Thoracic aorta (tissue), 2 donors: ENCODE measurements at places on chromosomes 3 and 15.

DNA sequence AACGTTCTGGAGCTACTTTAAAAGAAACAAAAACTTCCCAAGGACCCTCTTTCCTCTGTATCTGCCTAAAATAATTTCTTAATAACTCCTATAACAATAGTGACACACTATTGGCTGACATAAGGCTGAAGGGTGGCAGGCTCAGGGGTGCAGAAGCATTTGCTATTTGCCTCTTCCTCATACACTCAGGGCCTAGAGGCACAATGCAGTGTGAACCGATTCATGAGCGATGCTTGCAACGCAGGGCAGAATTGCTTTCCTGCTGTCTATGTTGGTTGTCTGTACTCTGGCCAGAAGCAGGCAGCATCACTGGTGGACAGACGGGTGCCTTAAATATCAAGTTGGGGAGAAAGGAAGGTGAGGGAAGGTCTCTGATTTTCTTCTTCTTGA, 157.4 kb downstream of the AGBL1 start:
- DNase-seq: no peak

GRCh38 chr3:12479919-12480427, 4.3 kb upstream of the TSEN2 start:
- DNase-seq: no peak

DNA sequence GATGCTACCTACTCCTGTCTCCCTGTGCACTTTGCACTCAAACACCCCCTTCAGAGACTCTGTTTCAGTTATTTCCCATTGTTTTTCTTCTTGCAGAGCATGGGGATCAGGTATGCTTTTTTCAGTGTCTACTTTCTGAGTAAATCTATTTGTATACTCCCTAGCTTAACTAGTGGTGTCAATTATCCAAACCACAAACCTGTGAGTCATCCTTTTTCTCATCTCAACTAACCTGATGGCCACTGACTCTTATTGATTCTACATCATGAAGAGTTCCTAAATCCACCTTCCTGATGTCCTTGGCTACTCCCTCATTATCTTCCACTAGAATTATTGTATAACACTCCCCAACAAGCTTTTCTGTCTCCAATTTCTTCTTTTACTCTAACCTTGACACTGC, 68.0 kb downstream of the DIPK2A start:
- DNase-seq: no peak

GRCh38 chr3:190673148-190673547, 159.3 kb downstream of the IL1RAP start:
- no peak for DNase-seq

DNA sequence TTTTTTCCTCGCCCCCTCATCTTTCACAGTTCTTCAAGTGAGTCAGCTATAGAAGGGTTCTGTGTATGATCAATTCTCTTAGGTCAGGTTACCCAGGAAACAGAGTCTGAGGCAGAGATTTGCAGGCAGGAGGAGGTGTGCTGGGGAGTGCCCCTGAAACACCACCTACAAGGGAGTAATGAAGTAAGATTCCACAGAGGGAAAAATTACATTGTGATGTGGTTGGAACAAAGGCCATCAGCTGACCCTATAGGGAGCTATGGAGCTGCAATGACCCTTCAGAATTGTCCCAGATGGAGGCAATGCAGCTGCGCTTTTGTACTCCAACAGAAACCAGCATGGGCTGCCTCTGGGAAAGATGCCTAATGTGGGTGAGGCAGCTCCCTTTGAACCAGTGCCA, 142.2 kb upstream of the CNTN3 start:
- no peak for DNase-seq

- no peak for DNase-seq
These were observed 211.8 kb upstream of the RGMA start for GRCh38 chr15:93300796-93301195.

- no peak for DNase-seq
These were observed 2.7 kb downstream of the TM4SF18 start for GRCh38 chr3:149330609-149331331.

DNA sequence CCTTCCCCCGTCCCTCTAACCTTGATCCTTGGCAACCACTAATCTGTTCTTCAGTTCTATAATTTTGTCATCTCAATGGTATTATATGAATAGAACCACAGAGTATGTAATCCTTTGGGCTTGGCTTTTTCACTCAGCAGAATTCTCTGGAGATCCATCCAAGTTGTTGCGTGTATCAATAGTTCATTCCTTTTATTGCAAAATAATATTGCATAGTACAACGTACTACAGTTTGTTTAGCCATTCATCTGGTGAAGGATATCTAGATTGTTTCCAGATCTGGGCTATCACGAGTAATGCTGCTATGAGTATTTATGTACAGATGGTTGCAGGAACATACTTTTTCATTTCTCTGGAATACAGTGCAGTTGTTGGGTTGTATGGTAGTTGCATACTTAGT, 76.2 kb downstream of the PLXNA1 start:
- DNase-seq: no peak

DNA sequence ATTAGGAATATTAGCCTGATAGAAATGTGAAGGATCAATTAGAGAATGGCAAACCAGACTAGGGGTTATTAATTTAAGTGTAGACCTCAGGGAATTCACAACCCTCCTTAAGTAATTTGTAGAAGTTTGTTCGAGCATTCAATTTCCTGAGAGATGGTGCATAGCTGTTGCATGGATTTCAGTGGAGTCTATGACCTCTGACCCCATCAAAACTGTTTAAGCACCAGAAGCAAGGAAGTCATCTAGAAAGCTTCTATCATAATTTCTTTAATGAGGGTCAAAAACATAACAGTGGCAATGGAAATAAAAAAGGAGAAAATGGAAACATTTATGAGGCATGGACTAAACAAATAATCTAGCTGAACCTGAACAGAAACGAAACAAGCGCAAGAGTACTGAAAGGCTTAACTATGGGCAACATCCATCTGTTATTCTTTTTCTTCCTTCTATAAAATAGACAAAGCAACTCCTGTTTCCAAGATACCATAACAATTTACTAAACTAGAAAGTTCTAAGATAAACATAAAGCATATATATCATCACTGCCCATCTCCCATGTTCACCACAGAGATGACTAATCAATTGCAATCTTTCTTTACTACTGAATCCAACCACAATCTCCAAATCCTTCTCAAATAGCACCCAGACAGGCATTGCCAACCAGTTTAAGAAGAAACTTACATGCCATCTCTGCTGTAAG, 151.4 kb downstream of the THRB start:
- DNase-seq: no peak

DNA sequence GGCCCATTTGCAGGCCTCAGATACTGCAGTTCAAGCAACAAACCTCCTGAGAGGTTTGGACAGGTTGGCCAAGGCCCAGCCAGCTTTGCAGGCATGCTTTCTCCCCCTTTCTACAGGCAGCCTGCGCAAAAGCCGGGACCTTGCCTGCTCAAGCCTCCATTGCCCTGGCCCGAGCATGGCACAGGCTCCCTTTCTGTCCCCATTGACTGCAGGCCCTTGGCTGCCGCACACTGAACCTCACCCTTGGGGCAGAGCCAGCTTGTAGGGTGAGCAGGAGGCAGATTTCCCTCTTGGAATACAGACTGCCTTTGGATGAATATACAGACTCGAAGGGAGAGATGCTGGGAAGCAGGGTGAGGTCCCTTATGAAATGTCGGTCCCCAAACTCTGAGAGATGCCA, 461.7 kb upstream of the PROK2 start:
- DNase-seq: no peak

DNA sequence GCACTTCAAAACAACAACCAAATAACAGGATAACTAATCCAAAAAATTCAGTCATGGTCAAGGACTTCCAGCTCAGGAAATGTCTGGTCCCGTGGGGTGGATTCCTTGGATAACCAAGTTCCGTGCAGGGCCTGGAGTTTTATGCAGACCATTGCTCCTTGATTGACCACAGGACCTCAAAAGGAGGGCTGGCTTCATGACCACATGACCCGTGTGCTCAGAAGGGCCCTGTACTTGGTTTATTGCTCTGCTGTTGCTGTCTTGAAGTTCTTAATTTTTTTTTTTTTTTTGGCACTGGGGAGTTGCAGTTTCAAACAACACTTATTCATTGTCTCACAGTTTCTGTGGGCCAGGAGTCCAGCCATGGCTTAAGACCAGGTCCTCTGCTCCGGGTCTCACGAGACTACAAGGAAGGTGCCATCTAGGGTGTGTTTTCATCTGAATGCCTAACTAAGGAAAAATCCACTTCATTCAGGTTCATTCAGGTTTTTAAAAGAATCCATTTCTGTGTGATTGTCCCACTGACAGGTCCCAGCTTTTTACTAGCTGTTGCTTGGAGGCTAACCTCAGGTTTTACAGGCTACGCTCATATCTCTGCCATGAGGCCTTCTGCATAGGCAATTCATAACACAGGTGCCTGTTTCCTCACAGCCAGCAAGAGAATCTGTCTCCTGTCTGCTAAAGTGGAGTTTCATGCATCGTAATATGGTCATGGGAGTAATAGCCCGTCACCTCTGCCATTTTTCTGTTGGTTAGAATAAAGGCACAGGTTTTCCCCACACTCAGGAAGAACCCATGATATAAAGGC, 65.3 kb downstream of the FLNB start:
- DNase-seq: no peak

DNA sequence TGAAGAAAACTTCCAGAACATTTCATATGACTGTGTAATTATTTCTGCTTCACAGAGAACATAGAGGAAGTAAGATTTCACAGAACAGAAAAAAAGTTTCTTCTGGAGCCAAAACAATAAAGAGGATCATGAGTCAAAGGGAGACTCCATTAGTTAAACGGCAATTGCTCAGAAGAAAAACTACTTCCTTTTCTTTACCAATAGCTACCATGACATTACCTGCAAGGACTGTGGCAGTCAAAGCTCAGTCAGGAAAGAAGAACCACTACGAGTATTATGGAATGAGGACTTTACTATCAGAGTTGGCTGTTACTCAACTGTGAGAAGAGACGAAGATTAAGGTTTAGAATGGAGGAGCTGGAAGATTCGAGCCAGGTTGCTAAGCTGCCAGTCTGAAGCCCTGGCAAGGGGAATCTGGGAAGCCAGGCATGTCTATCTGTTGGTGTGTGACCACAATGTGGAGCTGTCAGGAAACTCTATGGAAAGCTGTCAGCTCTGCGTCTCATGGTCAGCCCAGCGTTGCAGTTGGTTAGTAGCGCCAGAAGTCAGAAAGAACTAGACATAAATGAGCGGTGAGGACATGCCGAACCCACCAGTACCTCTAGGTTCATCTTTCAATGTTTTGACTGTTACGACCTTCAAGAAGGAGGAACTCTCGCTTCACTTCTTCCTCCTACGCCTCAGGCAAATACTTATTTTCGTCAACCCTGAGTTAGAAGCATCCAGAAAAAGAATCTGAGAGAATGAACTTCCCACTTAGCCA, 604.3 kb downstream of the FGF12 start:
- DNase-seq: no peak

DNA sequence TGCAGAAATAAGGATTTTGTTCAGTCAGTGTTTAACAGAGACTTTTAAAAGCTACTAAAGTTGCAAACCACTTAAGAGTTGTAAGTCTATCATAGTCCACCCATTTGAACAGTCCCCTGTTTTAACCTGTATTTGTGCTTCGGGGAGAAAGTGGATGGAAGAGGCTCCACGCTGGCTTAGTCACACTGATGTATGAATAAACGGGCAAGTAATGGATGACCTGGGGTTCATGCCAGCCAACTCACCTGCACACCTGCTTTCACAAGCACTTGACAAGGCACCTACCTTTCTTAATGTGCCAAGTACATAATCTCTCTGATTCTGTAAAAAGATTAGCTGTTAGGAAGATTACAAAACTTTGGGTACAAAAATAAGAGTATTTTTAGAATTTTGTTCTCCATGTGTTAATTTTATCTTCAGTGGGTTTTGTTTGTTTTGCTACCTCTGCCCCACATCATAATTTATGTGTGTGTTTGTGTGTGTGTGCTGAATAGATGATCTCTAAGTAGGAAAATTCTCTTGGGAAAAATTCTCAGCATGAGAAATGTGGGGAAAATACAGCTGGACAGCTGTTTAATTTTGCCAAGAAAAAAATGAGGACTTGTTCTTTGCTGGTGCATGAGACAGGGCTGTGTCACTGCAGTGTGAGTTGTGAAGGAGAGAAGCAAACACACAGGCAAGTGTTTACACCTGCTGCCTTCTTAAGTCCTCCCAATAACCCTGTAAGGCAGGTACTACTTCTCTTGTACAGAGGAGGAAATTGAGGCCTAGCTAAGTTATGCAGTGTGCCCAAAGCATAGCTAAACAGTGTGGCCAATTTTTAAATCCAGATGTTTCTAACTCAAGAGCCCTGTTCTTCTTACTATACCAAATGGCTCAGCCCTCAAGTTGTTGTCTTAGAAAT, 181.2 kb upstream of the IL12A start:
- no peak for DNase-seq

- DNase-seq: no peak
These were observed 25.1 kb upstream of the CSTA start for GRCh38 chr3:122299872-122300460.

DNA sequence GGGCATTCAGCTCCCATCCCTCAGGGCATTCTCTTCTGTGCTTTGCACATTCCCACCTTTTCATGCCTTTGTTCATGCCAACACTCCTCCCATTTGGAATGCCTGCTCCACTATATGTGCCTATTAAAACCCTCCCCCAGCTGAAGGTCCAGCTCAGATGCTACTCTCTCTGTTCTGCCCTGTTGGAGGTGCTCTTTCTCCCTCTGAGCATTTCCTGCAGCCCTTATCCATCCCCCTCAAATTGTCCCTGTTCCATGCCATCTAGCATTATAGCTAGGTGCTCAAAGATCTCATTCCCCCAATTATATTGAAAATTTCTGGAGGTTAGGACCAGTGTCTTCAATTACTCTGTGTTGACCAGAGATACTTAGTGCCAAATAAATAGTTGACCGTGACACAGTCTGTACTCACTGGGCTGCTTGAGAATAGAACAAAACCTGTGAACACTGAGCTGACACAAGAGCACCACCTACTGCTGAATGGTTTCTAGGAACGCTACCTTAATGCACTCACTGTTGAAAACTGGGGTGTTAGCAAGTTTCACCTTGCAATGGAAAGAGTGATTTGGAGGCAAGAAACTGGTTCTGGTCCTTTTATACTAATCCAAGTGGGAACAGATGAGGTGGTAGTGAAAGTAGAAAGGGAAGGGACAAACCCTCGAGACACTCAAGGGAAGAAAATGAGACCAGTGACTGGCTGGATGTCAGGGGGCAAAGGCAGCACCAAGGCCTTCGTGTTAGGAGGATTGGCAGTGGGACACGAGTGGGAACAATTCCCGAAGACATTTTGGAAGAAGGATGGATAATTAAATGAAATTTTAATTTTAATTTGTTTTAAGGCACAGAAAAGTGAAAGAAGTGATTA, 289.8 kb upstream of the ROPN1 start:
- no peak for DNase-seq

DNA sequence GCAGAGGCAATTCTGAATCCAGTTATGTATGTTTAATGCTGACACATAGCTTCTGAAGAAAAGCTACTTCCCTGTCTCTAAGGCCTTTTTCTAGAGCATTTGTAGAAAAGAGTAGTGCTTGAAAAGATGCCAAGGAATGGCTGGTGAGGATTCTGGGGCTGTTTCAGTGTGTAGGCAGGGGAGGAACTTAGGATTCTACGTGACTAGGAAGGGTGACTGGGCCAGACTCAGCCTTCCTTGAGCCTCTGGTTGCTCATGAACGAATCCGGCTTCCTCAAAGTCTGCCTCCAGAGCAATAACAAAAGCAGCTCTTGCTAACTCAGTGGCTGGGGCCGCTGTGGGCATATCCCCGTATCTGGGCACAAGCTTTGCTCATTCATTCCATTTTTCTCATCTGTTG, 104.8 kb upstream of the WNT5A start:
- no peak for DNase-seq

- no peak for DNase-seq
These were observed 177.2 kb downstream of the LRRC3B start for GRCh38 chr3:26799679-26800317.
